Dermis microvascular lymphatic vessel endothelial cell (primary cell): ENCODE measurements at places on chromosomes 2 and 18. TPM values are rescaled to one million over a fixed set of nuclear protein-coding genes. Genes with fewer than 3 reads are reported as not detected.

DNA sequence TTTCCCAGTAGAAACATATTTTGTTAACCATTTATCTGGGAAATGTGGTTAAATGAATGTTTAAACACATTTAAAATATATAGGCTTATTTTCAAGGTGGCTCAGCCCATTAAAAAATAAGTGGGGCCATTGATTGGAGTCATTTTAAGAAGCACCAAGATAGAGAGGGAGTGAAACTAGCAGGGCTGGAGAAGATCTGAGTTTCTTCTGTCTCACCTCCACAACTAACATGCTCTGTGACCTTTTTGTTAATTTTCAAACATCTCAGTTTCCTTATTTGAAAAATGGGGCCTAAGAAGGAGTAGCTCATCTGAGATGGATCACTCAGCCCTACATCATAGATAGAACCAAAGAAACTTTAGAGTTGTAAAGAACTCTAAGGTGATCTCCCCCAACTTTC is 254.8 kb downstream of the KCNS3 start:
- DNase-seq: no peak

DNA sequence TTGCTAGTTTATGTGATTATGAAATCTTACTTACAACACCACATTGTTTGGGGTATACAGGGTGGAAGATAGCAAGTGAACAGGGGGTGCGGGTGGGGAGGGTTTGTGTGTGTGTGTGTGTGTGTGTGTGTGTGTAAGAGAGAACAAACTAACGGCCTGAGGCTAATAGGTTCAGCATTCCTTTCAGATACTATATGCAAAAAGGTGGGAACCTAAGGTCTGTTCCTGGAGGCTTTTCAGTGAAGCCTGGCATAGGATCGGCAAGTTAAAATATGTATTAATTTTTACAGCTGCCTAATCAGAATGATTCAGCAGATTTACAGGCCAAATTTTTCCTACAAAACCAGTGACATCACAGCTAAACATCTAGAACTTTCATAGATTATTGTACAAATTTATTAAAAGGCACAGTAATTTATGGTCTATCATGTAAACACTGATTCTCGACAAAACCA is 7.6 kb upstream of the SPDYA start:
- DNase-seq: no peak

ABHD1 gene
- under 0.01 TPM in 1 of 2 replicates, not detected in the other for total RNA-seq

SKA1 gene
- 2.9 and 10.3 TPM in 2 replicates for total RNA-seq

DNA sequence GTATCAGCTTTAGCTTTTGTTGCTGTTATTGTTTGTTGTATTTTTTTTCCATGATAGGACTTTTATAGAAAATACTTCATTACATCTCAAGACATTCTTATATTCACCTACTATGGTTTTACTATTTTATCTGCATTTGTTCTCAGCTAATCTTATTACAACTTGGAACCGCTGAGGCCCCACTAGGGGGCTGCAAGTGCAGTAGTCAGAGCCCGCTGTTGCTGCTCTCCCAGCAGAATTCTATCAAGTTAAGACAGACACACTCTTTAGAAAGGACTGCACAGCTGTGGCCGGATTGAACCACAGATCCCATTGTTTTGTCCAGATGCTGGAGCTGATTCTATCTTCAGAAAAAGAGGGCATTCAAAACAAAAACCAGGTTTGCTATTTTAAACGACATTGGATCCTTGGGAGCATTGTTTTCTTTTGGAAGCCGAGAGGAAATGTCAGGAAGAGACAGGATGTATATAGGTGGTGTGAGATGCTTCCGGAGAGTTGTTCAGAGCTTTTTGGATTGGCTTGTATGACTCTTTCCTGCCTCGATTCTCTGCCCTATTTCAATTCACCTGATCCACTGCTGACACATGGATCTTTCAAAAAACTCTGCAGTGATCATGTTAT is 105.7 kb upstream of the GAREM1 start:
- peak; percentile 11 for DNase-seq

- DNase-seq: peak; percentile 53
Observed at GRCh38 chr2:218259099-218259961, 1.5 kb upstream of the GPBAR1 start.

DYSF gene
- total RNA-seq: 47.2 and 85.9 TPM in 2 replicates

DNA sequence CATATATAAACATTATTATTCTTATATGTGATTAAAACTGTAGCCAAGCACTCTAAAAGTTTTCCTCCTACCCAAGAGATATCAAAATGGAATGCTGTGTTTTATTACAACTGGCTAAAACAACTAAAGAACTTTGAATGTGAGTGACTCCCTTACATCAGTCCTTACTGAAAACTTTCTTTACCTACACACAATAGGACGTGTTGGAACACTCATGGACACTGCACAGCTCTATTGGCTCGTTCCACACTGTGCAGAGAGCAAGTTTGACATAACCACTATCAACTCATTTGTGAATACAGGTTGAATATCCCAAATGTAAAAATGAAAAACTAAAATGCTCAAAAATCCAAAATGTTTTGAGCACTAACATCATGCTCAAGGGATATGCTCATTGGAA is 650.6 kb downstream of the SLC4A3 start:
- DNase-seq: no peak

ANKRD30BL gene
- not detected in 2 replicates for total RNA-seq

DNA sequence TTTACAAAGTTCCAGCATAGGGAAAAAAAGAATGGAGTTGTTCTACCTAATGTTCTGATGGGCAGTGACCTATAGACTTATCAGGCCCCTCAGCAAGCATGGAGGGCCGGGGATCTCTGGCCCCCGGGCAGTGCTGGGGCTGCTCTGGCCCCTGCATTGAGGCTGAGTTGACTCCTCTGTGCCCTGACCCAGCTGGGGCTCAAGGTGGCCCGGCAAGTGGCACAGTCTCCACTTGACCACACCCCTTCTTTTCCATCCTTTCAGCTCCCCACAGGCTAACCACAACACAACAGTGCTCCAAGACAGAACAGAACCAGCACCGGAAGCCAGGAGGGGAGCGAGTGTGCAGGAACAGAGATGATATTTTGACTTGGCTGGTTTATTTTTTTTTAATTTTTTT is 19.9 kb downstream of the TOGARAM2 start:
- no peak for DNase-seq

RHOB gene
- 291 and 515 TPM in 2 replicates for total RNA-seq
